ENCODE measurements at places on chromosomes 6 and 20. TPM values are rescaled to one million over a fixed set of nuclear protein-coding genes. Genes with fewer than 3 reads are reported as not detected.

Gene CDH26
- total RNA-seq: 0.34 TPM

Gene EYA2
- not detected for total RNA-seq

Gene PDCD2
- total RNA-seq: 127 TPM

DNA sequence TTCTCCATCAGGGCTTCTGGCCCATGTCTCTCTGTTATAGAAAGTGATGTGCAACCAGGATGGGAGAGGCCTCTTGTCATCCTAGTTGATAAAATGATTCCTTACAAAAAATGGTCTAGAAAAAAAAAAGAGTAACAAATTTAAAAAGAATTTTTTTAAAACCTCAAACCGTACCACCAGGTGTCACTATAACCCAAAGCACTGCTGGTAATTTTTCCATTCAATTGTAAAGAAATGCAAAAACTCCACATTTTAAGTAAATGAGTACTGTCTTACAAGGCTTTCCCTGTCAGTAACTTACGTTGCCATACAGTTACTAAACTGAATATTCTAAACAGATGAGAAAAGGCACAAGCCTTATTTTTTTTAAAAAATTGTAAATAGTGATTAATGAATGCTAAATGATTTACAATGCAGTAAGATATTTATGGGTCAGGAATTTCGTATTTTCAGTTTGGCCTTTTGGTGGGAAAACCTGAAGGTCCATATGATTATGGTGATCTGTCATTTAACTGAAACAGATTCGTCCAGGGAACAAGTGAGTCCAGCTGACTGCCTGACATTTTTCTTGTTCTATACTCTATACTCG is 95.4 kb downstream of the OGFRL1 start:
- no peaks in the 10 kb centered on the region for H3K4me1 ChIP-seq
- no peak overlapping the region for H3K27ac ChIP-seq
- H3K36me3 ChIP-seq: no peaks in the 10 kb centered on the region
- no peaks in the 10 kb centered on the region for H3K27me3 ChIP-seq
- peak; percentile 22 for DNase-seq
